ENCODE measurements at places on chromosomes 11 and 22.

GRCh38 chr11:100821198-100821597 is 134.1 kb downstream of the ARHGAP42 start:
- DNase-seq, result no peak

- no peak for DNase-seq
Observed at GRCh38 chr11:75516140-75516539, 9.6 kb downstream of the GDPD5 start.

GRCh38 chr11:128567130-128567529 is 20.2 kb downstream of the ETS1 start:
- DNase-seq, result no peak

DNA sequence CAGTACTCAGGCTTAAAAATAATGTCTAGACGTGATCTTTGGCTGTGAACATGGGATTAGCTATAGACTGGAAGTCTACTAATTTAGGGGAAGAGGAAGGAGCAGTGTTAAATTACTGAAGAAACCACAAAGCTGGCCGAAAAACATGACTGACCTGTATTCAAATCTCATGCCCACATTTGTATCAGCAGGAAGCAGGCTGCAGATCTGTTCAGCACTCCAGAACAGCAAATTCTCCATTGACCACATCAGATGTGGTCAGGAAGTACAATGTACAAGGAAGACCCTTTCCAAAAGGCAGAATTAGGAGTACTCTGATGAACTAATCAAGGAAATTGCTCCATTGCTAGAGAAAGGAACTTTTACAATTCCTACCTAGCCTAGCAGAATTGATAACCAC is 31.7 kb downstream of the DCDC1 start:
- no peak for DNase-seq

- no peak for DNase-seq
Observed at GRCh38 chr22:19043121-19044085, 78.8 kb downstream of the DGCR2 start.

DNA sequence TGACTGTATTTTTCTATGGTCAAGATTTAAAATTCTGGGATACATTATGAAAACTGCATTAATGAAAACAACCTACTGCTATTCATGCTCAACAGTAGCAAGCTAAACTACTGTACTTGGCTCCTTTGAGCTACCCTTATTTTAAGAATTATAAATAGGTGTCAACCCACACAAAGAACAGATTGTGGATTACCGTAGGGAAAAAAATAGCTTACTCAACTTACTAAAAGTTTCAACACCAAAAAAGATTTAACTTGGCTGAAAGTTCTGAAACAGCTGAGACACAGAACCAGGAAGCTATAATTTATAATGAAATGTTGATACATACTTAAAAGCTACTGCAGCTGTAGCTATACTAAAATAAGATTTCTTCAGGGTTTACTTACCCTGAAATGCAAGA is 10.1 kb downstream of the LIN7C start:
- no peak for DNase-seq

DNA sequence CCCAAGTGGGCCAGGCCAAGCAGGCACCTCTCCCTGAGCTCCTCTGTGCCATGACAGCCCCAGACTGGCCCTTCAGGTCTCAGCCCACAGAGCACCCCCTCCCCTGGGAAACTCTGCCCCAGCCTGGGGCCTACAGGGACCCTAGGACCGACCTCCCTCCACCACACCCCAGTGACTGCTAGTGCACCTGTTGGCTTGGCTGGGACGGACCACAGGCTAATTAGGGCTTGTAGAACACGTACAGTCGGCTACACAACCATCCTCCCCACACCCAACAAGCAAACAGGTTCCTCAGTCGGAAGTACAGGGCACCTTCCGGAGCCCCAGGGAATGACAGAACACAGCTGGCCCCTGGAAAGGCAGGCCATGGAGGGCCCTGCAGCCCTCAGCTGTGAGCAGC is 4.3 kb downstream of the SBF1 start:
- DNase-seq, result no peak

DNA sequence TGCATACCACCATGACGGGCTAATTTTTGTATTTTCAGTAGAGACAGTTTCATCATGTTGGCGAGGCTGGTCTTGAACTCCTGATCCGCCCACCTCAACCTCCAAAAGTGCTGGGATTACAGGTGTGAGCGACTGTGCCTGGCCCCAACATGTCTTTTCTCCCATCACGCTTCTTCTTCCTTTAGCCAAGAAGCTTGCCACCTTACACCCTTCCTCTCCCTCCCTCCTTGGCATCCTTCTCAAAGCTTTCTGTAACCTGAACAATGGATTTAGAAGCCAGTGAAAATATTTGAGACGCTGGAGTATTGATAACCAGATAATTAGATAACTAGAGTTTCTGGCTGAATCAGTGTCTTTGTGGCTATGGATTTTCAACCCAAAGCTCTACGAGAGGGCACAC is 11.3 kb upstream of the NNMT start:
- DNase-seq, result no peak
